ENCODE measurements at places on chromosomes 11 and 22.

GRCh38 chr11:128239306-128239705, 348.1 kb downstream of the ETS1 start:
- DNase-seq: no peak

DNA sequence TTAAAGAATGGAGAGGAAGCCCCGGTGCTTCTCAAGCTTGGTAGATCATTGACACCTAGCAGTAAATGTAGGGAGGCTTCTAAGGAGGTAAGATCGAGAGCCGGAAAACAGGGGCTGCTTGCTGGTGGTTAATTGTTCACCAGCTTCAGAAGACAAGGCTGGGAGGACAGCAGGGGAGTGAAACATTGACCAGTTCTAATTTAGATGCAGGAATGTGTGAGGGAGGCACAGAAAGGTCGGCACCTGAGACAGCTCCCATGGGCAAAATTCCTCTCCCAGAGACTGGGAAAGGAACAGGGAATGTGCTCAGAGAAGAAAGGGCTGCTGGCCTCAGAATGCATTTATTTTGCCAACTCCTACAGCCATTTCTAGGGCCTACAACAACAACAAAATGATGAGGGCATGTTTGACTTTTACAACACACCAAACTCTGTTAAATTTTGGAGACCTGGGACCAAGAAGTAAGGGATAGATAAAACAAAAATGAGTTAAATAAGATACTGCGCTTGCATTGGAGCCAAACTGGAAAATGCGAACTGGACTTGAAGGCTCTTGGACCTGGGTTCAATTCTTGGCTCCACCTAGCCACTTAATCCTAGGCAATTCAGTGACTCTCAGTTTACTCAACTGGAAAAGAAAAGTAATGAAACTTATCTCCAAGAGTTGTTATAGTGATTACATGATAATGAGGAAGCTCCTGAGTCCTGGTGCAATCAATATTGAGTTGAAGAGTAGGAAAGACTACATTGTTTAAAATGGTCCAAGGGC, 31.0 kb downstream of the FZD4 start:
- peak; percentile 45 for DNase-seq

DNA sequence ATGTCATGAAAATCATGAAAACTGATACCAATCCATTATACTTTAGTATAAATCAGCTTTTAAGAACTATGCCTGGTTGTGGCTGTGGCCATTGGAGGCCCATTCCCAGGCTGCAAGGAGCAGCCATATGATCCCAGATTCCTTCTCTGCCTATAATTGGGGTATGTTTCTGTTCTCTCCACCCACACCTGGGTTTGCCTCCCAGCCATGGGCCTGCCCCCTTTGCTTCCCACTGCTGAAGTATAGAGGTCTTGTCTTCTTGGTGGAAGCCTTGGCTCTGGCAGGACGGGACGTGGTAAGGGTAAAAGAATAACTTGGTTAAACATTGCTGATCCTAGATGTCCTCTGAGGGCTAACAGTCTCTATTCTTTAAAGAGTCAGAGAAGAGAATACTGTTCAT, 2.4 kb downstream of the MICAL2 start:
- no peak for DNase-seq

DNA sequence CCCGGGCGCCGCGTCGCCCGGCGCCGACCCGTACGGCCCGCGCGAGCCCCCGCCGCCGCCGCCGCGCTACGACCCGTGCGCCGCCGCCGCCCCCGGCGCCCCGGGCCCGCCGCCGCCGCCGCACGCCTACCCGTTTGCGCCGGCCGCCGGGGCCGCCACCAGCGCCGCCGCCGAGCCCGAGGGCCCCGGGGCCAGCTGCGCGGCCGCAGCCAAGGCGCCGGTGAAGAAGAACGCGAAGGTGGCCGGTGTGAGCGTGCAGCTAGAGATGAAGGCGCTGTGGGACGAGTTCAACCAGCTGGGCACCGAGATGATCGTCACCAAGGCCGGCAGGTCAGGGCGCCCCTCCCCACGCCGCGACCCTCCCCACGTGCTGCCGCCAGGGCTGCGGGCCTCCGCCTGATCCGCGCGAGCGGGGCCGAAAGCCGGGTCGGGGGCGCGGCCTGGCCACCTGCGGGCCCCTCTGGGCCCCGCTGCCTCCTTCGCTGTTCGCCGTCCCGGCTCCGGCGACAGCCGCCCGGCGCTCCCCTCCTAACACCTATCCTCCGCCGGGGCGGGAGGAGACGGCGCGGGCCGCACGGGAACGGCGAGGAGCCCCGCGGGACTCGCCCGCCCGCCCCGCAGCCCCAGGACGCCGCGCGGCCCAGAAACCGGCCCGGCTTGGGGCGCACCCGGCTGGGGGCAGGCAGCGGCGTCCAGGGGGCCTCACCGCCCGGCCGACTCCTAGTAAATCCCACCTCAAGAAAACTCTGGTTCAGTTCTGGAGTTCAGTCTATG, 560 bp downstream of the TBX1 start:
- DNase-seq: no peak

GRCh38 chr11:1854949-1855885, 2.3 kb downstream of the LSP1 start:
- DNase-seq: no peak

DNA sequence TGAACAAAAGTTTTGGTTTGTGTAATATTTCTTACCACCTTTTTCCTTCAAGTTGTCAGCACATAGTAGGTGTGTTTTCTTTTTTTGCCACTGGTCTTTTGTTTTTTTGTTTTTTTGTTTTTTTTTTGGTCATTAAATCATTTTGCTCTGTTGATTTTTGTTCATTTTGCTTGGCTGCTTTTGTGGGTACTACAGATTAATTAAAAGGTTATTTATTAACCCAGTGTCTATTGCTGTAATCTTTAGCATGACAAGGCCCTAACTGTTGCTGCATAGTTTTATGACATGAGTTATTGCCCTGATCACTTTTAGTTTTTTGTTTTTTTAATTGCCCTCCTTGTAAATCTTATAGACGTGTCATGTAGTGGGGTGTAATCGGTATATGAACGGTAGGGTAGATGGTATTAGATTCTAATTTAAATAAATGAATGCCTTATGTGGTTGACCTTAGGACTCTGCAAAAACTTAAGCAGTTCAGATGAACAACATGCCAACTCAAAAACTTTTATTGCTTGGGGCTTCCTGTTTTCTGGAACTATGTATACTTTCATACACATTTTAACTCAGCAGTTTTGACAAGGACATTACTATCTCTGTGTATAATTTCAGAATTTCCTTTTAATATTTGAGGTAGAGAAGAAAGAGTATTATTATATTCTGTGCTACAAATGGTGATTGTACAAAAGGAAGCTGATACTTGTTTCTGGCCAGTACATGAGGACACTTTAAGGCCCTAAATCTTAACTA, 7.9 kb downstream of the EWSR1 start:
- no peak for DNase-seq

DNA sequence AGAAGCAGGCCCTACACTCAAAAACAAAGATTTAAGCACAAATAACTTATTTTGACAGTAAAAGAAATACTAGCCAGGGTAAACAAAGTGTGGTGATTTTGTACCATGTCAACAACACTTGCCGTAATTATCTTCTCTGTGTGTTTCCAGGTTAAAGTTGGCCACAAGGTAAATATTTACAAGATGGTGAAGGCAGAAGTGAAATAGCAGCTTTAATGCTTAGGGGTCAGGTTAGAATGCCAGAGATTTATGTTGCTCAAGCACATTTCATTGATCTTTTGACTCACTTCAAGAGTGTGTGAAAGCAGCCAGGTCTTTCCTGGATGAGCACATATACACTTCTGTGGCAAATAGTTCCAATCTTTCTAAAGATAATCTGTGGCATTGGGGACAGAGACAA, 270.2 kb upstream of the LUZP2 start:
- no peak for DNase-seq

GRCh38 chr11:65334696-65335295, 1.1 kb downstream of the DPF2 start:
- DNase-seq: no peak

DNA sequence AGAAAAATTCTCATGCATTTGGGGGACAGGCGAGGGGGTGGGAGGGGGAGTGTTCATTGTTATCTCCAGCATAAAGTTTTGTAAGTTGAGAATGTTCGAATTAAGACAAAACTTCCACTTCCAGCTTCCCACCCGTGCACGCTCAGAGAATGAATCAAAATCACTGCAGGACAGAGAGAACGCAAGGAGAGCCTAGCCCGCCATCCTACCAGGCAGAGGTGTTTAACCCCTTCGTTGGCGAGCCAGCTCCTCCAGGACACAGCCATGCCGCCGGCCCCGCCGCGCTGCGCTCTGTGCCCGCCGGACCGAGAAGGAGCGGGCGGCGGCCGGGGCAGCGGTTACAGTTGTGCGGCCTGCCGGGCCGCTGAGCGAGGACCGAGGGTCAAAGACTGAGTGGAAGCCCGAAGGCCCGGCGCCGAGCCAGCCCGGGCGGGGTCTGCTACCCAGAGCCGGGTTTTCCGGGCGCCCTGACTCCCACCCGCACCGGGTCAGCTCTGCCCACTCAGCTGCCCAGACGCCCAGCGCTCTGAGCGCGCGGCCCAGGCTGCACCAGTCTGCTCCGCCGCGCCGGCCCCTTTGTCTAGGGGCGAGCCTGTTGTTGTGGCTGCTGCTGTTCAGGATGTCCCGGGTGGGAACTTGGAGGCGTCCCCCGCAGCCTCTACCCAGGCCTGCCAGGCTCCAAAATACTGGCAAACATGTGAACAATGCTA, at the start of gene NOX4:
NOX4 (minus strand) TSS at position 395 of the 710 bp plus-strand sequence; CDS start at position 266, 129 bp downstream.
- DNase-seq: peak; percentile 97

DNA sequence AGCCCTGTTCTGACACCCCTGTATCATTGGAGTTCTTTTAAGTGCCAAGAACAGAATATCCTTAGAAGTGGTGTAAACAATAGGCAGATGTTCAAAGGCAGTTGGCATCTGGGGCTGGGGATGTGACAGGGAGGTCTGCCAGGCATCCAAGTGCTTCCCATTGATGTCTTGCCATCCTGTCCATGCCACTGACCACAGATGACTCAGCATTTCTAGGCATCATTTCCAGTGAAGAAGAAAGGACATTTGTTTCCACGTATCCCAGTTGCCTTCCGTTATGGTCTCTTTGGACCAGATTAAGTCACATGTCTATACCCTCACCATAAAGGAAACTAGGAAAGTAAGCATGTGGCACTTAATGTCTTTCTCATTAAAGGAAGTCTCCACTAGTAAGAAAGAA, 76.7 kb upstream of the BARX2 start:
- DNase-seq: no peak

DNA sequence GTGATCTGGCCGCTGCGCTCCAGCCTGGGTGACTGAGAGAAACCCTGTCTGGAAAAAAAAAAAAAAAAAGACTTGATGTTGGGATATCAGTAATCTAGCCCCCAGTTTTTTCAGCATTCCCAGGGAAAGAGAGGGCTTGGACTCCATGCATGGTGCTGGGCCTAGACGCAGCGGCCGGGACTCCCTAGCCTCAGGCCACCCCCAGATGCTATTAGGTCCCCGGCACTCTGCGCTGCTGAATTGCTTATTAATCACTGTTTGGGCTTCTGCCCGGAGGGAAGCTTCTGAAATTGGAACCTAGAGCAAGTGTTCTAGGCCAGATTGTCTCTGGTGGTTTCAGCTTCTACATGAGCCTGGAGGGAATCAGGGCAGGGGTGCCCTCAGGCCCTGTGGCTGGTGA, 39.0 kb downstream of the SLCO2B1 start:
- DNase-seq: no peak

GRCh38 chr11:111715142-111715816, 50.9 kb downstream of the PPP2R1B start:
- no peak for DNase-seq

- DNase-seq: no peak
Observed at GRCh38 chr11:33179348-33179803, 18.1 kb upstream of the CSTF3 start.

GRCh38 chr22:40123387-40123786, 54.3 kb upstream of the TNRC6B start:
- DNase-seq: no peak

GRCh38 chr11:68664141-68664540, 20.2 kb upstream of the GAL start:
- DNase-seq: no peak

Data from right kidney (tissue), 9 donors.